Osteoblast (primary cell): ENCODE measurements at places on chromosomes 13 and 19. TPM values are rescaled to one million over a fixed set of nuclear protein-coding genes. Genes with fewer than 3 reads are reported as not detected.
A peak's percentile ranks its signal among the peaks of the same experiment; 100 is the strongest.

The CALR3 gene
- not detected in 2 replicates for total RNA-seq

DNA sequence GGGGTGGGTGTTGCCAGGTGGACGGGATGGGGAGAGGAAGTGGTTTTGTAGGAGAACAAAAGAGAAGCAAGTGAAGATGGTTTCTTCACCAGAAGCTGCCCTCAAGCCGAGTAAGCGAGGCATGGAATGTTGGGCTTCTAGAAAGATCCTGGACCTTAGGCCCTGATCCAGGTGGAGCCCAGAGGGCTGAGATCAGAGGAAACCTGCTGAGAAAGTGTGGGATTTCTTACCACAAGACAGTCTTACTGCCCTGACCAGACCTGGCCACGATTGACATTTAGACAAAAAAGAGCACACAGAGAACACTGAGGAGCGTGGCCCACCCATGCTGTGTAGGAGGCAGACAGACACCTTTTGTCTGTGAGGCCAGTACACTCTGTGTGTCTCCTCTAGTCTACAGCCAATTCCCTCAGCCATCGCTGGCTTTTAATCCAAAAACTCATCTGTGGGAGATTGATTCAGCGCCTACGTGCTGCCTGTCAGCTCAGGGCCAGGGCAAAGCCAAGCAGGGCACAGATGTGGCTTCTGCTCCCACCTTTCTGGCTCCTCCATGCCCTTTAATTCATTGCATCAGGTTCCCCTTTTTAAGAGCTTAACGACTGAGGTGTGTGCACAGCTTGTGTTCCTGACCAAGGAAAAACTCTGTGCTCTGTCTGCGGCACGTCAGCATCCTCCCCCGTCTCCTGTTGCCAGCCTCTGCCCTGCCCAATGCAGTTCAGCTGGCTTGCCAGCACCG, 123.3 kb downstream of the AKAP11 start:
- no peak for DNase-seq

DNA sequence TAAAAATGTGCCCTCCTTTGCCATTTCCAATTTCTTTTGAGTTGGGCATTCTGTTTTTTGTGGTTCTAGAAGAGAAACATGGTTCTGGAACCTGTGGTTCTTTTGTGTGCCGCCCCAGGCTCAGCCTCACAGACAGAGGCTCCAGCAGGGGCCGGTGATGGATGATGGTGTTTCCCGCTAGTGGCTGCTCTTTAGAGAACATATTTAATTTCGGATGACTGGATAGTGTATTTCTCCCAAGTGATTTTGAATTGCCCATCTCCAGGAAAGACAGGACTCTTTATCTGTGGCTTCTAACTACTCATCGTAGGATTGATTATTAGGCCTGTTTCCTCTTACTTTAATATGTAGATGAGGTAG, 75.2 kb downstream of the KL start:
- DNase-seq: no peak

GRCh38 chr19:58549664-58550361, 5.1 kb downstream of the CHMP2A start:
- peak; percentile 60 for DNase-seq

DNA sequence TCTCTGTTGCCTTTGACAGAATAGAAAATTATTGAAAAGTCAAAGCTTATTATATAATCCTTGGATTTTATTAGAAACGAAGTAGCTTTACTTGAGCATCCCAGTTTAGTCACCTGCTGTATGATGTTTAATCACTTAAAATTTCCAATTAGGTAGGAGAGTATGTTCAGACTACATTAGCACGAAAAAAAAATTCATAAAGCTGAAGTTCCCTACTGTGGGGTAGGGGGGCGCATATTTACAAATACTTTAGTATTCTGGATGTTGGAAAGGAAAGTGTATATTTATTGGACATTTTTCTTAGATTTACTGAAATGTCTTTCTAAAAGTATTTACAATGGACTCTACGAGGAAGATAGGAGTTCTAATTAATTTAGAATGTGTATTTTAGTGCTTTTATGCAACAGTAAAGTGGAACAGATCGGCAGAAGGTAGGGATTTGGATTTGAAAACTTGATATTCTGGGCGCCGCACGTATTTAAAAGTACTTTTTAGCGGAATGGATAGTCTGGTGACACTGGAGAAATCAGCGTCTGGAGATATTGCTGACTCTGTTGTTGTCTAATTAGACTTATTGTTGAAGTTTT, 1.9 kb downstream of the CDK8 start:
- DNase-seq: no peak

GRCh38 chr13:18998389-18998788, 183.2 kb downstream of the TUBA3C start:
- DNase-seq: no peak

The CLEC17A gene
- under 0.01 TPM in 1 of 2 replicates, not detected in the other for total RNA-seq

DNA sequence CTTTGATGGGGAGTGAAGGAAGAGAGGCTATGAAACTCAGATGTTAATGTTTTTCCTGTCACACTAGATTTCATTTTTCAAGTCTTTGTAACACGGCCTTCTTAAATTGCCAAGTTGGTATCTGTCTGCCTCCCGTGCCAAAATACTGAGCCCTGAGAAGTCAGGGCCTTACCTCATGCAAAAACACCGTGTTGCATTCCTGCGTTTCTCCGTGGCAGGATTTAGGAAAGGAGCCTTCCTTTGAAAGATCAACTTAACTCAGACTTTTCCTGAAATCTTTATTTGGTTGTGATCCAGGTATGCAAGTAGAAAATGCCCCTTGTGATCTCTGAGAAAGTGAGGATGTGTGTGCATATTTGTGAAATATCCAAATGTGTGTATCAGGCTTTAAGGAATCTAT, 1291.0 kb upstream of the SLC10A2 start:
- DNase-seq: no peak

DNA sequence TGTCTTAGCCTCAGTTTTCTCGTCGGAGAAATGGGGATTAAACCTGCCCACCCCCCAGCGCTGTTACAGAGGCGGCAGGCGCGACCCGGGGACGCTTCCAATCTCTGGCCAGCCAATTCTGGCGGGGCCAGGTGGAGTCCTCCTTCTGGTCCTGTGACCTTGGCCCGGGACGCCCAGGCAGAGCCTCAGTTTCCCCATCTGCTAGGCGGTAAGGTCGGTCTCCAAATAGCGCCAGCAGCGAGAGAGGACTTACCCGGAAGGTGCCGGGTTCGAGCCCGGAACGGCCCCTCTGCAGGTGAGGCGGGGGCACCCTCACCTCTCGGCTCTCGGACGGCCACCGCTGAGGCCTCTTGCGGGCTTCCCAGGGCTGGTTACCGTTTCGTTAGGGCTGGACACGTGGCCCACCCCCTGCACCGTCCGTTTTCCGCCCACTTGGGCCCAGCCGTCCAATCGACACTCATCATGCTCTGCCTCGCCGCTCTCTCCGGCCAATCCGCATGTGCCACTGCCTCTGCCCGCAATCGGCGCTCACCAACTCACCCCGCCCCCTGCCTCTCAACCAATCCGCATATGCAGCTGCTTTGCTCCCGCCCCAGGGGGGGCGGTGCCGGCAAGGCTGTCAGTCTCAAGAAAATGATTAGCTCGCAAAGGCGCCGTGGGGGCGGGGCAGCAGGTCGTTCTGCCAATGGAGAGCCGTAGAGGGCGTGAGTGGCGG, at the start of gene ISOC2:
Gene ISOC2, minus strand, starts transcription at position 384 of the 715 bp plus-strand sequence. CDS start 5,156 bp downstream, outside the sequence.
- DNase-seq: peak; percentile 100

DNA sequence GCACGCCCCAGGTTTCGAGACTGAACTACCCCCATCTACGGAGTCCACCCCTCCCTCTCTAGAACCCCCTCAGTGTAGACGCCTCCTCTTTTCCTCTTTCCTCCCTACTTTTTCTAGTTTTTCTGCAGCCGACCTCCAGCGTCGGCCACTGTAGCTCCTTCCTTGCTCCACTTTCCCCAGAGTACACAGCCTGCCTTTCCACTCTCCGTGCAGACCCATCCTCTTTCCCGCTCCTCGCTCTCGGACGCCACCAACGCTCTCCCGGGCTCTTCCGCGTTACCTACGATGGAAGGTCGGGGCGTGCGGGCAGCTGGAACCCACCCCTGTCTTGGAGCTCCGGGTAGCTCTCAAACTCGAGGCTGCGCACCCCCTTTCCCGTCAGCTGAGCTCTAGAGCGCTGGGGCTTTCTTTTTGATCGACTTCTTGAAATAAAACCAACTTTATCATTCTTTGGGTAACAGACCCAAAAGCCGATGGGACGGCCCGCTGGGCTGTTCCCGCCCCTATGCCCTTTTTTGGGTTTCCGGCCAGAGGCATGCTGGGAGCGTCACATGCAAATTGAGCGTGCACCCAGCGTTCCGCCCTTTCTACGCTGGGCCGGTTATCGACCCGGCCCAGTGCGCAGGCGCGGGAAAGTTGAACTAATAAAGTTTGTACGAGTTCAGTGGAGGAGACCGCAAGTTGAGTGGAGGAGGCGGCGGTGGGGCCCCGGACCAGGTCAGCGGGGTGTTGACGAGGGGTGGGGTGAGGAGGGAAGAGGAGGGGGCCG, at the start of the genes BCL2L12 and IRF3:
Gene BCL2L12, plus strand, starts transcription at position 583 of the 769 bp plus-strand sequence. CDS start 760 bp downstream, outside the sequence.
Gene IRF3, minus strand, starts transcription at position 507 of the 769 bp plus-strand sequence. CDS start 1,019 bp downstream, outside the sequence.
- DNase-seq: peak; percentile 100

DNA sequence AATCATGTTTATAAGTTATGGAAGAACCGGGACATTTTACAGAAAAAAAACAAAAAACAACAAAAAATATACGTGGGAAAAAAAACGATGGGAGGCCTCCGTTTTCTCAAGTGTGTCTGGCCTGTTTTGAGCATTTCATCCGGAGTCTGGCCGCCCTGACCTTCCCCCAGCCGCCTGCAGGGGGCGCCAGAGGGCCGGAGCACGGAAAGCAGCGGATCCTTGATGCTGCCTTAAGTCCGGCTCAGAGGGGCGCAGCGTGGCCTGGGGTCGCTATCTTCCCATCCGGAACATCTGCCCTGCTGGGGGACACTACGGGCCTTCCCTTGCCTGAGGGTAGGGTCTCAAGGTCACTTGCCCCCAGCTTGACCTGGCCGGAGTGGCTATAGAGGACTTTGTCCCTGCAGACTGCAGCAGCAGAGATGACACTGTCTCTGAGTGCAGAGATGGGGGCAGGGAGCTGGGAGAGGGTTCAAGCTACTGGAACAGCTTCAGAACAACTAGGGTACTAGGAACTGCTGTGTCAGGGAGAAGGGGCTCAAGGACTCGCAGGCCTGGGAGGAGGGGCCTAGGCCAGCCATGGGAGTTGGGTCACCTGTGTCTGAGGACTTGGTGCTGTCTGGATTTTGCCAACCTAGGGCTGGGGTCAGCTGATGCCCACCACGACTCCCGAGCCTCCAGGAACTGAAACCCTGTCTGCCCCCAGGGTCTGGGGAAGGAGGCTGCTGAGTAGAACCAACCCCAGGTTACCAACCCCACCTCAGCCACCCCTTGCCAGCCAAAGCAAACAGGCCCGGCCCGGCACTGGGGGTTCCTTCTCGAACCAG, 1.8 kb upstream of the APOE start:
- peak; percentile 96 for DNase-seq

The ZNF317 gene
- 20.3 and 20.9 TPM in 2 replicates for total RNA-seq

DNA sequence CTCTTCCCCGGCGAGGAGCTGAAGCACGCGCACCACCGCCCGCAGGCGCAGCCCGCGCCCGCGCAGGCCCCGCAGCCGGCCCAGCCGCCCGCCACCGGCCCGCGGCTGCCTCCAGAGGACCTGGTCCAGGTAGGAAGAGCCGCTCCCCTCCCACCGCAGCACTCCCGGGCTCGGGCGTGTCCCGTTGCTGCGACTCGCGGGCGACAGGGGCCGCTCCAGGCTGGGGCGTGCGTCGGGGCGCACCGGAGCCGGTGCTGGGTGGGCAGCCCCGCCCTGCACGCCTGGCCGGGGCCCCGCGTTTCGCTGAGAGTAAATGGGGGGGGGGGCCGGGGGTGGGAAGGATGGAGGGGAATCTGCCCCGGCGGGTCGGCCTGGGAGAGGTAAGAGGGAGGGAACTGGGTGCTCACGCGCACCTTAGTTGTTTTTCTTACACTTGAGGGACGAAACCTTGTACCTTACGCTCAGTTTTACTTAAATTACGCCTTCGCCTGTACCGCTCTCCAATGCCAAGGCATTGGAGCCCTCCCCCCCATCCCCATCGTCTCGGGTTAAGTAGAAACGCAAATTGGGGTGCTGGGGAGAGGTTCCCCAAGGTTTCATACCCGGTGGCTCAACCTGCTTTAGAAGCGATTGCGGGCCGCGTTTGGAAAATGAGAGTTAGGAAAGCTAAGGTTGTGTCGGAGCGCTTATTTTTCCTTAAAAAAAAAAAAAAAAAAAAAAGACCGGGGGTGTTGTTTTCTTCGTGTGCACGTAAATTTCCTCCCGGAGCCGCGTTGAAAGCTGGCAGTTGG, 850 bp downstream of the KLF5 start:
- DNase-seq: peak; percentile 56

GRCh38 chr19:41957161-41957837, 1.8 kb downstream of the RABAC1 start:
- DNase-seq: peak; percentile 48

The ADPRHL1 gene
- 3.8 and 5.1 TPM in 2 replicates for total RNA-seq

The TMEM238 gene
- 0.29 TPM in 1 of 2 replicates, not detected in the other for total RNA-seq

The SHISA7 gene
- not detected in 2 replicates for total RNA-seq

DNA sequence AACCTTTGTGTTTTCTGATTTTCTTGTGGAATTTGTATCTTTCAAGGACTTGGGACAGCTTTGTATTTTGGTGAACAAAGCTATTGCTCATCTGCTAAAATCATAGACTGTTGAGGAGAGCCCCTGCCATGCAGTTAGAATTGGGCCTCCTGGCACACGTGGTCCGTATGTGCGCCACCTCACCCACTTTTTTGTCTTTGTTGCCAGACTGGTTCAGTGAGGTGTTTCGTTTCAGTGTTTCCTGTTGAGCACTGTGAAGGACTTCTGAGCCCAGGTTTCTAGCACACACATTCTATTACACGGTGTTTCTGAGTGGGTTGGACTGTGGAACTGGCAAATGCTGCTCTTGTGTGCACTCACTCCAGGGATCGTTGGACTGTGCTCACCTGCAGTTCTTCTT, 37.6 kb upstream of the RNF113B start:
- no peak for DNase-seq

DNA sequence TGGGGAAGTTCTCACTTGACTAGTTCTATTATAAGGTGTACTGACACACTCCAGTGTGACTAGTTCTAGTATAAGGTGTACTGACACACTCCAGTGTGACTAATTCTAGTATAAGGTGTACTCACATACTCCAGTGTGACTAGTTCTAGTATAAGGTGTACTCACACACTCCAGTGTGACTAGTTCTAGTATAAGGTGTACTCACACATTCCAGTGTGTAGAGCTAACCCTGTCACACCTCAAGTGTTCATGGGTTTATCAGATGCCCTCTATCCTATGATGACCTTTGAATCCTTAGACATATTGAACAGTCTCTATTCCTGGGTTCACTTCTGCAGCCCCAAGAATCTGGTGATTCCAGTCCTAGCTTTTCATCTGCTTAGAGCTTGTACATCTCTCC, 54.6 kb upstream of the MYO16 start:
- no peak for DNase-seq
